Lung (tissue), 17 donors: ENCODE measurements at places on chromosomes 13 and 19.

DNA sequence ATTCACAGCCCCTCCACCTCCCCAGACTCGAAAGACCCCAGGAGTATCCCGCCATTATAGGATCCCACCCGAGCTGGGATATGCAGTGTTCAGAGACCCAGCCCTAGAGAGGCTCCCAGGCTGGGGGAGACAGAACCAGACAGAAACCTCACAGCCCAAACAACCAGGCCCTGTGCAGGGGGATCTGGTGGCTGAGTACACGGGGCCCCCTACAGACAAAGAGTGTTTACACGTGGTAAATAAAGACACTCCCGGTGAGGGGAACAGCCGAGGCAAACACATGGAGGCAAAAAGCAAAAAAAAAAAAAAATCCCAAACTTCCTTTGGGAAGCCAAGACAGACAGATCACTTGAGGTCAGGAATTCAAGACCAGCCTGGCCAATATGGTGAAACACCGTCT, 25.1 kb downstream of the TINCR start:
- DNase-seq: no peak

DNA sequence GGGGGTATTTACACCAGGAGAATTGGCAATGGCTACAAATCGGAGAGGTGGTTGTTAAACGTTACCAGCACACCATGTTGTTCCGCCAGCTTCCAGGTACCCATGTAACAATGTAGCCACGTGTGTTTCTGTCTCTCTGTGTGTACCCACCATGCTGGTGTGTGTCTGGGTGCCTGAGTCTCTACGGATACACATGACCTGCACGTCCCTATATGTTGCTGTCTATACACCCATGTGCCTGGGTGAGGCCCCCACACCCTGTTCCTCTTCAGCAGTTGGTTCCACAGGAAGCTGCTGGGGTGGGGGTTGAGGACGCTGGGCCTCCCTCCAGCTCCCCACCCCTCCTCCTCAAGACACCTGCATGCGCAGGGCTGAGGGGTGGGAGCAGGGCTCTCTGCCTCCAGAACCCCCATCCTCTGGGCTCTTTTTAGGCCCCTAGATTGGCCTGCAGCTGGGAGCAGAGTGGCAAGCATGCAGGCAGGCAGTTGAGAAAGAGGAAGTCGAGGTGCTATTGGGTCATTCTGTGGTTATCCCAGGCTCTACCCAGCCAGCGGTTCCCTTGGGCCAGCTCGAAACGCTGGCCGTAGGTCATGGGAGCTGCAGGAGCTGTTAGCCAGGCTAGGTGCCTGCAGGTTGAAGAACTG, at the start of gene ARHGEF18:
ARHGEF18 (plus strand) TSS at position 351 of the 644 bp plus-strand sequence. CDS start 13,954 bp downstream, outside the sequence.
- DNase-seq: no peak

GRCh38 chr13:38970380-38971051, 20.1 kb downstream of the STOML3 start:
- DNase-seq: no peak

- peak; percentile 97 for DNase-seq
Measured at GRCh38 chr19:49676136-49676783, 811 bp upstream of the PRMT1 start.

- DNase-seq: no peak
Measured at GRCh38 chr13:21608961-21609360, 5.0 kb upstream of the MICU2 start.

GRCh38 chr13:112984954-112985802, 16.2 kb downstream of the MCF2L start:
- no peak for DNase-seq

DNA sequence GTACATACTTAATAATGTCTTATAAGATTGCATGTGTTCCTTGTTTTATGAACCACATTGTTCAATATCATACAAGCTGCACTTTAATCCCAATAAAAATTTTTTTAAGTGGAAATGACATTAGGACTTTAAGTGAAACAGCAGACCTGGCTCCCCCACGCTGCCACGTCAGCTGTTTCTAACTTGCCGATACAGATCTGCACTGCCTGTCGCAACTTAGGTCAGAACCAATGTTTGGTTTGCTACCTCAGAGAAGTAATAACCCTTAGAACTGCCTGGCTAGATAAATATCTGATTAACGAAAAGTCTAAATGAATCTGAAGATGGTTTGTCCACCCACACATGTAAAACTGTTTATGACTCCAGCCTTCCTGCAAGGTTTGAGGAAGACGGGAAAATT, 327.5 kb upstream of the DACH1 start:
- DNase-seq: no peak

GRCh38 chr13:50810998-50811397, 32.5 kb downstream of the DLEU7 start:
- DNase-seq: no peak

DNA sequence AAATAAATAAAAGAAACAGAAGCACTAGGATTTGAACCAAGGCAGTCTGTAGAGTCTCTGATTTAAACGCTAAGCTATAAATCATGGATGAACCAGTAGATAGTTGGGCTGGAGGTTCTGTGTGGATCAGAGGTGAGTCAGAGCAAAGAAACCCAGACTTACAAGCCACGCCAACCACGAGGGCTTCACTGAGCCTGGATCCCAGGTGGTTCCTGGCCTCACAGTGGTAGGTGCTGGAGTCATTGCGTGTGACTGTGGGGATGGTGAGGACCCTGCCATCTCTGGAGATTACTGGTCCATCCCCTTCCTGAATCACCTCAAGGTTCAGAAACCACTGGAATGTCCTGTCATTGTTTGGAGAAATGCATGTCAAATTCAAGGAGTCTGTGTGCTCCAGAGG, 19.3 kb upstream of the CEACAM20 start:
- no peak for DNase-seq

DNA sequence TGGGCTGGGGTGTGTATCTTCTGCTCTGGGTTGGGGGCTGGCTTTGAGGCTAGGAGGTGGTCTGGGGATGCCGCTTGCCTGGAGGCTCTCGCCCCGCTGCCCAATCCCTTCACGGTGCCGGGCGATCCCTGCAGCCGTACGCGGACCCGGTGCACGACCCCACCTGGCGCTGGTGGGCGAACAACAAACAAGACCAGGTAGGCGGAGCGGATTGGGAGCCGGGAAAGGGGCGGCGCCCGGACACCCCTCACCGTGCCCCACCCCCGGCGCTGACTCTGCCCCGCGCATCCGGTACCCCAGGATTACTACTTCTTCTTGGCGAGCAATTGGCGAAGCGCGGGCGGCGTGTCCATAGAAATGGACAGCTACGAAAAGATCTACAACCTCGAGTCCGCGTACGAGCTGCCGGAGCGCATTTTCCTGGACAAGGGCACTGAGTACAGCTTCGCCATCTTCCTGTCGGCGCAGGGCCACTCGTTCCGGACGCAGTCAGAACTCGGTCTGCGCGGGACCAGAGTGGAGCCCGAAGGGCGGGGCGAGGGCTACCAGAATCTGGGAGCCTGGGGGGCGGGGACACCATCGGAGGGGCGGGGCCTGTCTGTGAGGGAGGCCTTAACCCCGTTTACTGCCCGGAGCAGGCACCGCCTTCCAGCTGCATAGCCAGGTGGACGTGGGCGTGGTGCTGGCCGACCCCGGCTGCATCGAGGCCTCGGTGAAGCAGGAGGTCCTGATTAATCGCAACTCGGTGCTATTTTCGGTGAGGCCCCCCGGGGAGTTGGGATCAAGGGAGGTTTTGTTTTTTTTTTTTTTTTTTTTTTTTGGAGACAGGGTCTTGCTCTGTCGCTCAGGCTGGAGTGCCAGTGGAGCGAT, 12.1 kb upstream of the PSMD8 start:
- peak; percentile 58 for DNase-seq

DNA sequence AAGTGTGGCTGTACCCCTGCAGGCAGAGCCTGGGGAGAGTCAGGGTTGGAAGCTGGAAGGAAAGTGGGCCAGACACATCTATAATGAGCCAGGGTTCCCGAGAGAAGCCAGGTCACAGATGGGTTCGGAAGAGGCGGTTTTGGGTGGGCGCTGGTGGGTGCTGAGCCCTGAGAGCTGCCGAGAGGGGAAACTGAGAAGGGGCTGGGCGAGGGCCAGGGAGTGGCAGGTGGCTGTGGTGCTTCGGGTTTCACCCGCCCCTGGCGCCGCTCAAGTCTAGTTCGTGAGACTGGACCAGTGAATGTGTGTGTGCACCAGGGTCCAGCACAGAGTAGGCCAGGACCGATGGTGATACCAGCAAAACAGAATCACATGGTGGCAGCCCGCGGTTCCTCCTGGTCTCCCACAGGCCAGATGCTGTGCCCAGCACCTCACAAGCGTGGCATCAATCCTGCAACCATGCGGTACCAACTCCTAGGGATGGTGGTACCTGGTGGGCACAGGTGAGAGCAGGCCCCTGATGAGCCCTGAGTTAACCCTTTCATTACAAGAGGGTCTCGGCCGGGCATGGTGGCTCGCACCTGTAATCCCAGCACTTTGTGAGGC, 1.8 kb upstream of the LRRC4B start:
- DNase-seq: no peak

GRCh38 chr19:16337809-16338469, 13.3 kb downstream of the KLF2 start:
- no peak for DNase-seq

- DNase-seq: peak; percentile 84
Measured at GRCh38 chr13:106381091-106381490, 154.4 kb downstream of the EFNB2 start.

DNA sequence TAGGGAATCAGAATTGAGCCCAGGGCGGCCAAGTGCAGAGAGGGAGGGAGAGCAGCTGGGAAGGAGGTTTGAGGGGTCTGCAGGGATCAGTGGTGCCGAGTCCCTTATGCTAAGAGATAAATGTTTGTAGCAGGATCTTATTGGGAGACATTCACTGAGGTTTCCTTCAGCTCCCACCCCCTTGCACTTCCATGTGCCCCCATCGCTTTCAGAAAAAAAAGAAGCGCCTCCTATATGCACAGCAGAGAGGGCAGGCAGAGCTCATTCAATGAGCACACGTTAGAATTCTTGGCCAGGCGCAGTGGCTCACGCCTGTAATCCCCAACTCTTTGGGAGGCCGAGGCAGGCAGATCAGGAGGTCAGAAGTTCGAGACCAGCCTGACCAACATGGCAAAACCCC, 28.0 kb downstream of the CYP4F2 start:
- DNase-seq: no peak

DNA sequence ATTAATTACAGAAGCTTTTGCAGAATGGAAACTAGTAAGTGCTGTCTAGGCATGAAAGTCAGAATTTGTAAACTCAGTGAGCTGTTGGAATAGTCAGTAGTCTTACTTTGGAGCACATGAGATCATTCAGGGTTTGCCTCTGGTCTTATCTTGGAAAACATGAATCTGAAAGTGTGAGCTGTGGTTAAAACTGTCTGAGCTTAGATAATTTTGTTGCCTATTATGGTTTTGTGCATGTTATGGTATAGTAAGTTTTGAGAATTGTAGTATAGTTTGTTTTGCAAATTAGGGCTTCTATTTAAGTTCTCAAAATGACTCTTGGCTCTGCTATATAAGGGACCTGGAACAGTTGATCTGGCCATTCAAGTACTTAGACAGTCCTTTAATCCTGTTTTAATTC, 53.7 kb upstream of the TRPC4 start:
- no peak for DNase-seq
